ENCODE measurements at places on chromosomes 16 and 17.

DNA sequence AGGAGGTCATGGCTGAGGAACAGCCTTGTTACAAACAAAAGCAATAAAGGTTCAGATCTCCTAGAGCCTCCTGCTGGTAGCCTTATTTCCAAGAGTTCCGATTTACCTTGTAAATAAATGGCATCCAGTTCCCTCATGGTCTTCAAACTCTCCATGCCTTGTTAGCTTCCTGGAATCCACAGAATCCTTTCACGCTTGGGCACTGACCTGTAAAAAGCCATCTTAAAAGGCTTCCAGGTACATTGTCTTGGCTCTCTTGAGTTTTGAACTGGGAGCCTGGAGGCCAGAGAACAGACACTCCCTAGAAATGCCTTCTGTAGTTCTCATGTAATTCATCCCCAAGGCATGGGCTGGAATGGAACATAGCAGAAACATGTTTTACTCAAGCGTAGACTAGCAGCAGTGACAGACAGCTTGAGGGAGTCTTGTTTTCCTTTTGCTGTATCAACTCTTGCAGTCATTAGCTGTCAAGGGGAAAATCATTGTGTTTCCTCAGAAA is 207.9 kb downstream of the SNX29 start:
- DNase-seq, result no peak

DNA sequence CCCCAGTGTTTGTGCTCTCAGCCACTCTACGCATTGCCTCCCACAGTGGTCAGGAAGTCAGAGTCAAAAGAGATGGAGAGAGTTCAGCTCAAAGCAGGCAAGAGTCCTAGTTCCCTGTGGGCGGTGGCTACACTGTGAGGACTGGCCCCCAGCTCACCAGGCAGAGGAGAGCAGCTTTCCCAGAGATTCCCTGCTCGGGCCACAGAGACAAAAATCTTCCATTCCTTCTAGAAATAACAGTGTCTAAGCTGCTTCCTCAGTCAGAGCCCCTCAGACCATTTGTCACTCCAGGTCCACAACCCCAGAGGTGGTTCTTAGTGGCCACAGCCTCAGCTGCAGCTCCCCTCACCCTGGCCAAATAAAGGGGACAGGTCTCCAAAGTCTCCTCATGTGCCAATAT is 263.0 kb upstream of the RPL38 start:
- no peak for DNase-seq

DNA sequence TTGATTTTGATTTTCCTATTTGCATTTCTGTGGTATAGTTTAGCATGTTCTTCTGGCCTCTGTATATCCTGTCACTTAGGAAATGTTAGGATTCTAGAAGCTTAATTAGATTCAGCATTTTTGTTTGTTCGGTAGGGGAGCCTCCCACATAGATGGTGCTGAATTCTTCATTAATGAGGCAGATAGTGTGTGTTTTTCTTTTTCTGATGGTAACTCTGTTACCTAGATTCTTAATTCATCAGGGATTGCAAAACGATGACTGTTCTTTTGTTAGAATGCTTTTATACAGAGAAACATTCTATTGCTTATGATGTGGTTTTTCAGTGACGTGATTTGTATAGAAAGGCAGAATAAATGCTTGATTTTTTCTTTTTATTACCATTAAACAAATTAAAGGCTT is 19.0 kb downstream of the BANP start:
- no peak for DNase-seq

- peak; percentile 12 for DNase-seq
These were observed 15.0 kb downstream of the MYH13 start for GRCh38 chr17:10357768-10358167.

GRCh38 chr16:9406038-9406712 is 314.7 kb downstream of the HAPSTR1 start:
- DNase-seq, result no peak

DNA sequence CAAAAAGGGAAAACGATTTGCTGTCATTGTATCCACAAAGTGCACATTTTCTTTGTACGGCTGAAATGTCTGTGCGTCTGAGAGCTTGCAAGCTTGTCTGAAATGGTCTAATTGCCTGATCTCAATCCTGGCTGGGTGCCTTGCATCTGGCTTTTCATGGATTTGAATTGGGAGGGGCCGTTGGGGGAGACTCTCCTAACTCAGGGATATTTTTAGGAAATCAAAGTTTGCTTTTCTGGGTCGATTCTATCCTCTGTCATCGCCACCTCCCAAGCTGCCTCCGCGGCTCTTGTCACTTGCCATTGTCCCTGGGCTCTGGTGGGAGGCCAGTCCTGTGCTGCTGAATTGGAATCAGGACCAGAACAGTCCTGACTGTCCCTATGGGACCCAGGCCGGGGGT is 33.3 kb upstream of the MGAT5B start:
- DNase-seq, result no peak

GRCh38 chr17:35191001-35191695 is 3.0 kb downstream of the SLC35G3 start:
- DNase-seq, result no peak

DNA sequence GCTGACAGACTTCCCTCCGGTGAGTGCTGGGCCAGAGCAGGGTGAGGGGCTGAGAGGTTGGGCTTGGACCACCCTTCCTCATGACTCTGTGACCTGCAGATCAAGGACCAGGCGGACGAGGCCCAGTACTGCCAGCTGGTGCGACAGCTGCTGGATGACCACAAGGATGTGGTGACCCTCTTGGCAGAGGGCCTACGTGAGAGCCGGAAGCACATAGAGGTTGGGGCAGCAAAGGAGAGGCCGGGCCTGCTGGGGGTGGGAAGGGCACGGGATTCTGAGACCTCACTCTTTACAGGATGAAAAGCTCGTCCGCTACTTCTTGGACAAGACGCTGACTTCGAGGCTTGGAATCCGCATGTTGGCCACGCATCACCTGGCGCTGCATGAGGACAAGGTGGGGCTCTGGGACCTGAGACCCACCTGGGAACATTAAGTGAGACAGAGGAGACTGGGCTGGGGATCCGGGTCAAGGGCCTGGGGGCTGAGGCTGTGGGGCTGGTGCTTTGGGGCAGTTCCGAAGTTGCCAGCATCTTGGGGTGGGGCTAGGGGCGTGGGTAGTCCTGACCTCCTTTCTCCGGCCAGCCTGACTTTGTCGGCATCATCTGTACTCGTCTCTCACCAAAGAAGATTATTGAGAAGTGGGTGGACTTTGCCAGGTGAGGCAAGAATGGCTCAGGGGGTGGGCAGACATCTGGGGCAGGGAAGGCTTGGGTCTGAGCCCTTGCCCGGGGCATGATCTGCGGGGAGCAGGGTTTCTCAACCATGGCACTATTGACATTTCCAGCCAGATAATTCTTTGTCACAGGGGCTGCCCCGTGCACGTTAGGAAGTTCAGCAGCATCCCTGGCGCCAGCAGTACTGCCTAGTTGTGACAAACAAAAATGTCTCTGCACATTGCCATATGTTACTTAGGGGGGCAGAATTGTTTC is 2.2 kb downstream of the BCKDK start:
- DNase-seq, result no peak

DNA sequence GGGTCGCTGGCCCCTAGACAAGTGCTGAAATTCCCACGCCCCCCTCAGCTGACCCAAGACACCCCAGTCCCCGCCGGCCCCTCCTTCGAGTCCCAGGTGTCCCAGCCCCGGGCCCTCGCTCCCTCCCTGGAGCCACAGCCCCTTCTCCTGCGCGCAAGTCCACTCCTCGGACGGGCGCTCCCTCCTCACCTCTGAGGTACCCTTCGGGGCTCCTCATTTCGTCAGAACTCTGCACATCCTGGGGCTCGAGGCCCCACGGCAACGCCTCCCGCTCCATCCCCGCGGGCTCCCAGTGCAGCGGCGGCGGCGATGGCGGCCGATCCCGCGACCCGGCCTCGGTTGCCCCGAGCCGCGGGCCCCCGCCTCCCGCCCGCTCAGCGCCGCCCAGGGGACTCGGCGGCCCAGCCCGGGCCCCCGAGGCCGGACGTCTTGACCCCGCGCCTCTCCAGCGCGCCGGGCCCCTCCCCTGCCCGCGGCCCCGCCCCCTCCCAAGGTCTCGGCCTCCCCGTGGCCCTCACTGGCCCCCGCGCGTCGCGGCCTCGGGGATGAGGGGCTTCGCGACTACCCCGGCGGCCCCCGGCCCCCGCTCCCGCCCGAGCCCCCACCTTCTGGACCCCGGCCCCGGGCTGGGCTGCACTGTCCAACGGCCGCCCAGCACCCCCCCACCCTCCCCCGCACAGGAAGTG is at the start of gene ZNF768:
Gene ZNF768, minus strand, starts transcription at position 430 of the 686 bp plus-strand sequence. Its CDS starts 153 bp downstream, at position 277.
- peak; percentile 44 for DNase-seq

DNA sequence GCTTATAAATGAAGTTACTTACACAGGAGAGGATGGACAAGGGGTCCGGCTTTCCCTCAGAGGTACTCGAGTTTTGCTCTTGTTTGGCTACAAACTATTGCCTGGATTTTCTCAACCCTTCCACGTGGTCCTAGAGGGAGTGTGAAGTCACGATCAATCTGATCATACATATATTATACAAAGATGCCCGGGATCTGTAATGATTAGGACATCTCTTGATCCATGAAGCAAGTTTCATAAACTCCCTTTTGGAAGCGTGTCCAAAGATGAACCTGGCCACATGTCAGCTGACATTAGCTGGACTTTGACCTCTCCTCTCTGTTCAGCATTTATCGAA is 2.3 kb upstream of the CDH11 start:
- DNase-seq, result no peak

DNA sequence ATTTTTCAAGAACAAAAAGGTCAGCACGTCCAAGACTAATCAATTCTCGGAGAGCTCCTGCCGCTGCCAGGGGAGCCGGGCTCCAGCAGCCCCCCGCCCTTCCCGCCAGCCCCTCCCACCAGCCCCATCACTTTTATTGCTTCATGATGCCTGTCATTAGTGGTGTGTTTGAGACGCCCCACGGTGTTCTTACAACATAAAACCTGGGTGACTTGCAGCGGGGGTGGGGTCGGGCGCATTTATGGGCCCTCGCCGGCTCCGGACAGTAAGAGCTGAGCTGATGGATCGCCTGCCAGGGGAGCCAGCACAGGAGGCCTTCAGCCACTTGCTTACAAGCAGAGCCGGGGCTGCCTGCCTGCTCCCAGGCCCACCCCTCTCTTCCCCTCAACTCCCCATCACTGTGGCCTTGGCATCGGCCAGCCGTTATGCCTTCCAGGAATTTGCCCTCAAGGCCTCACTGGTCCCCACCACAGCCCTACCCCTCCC is 82.9 kb upstream of the CBX4 start:
- DNase-seq, result no peak

GRCh38 chr16:89860747-89861304 is 12.6 kb upstream of the TCF25 start:
- DNase-seq, result peak; percentile 95

DNA sequence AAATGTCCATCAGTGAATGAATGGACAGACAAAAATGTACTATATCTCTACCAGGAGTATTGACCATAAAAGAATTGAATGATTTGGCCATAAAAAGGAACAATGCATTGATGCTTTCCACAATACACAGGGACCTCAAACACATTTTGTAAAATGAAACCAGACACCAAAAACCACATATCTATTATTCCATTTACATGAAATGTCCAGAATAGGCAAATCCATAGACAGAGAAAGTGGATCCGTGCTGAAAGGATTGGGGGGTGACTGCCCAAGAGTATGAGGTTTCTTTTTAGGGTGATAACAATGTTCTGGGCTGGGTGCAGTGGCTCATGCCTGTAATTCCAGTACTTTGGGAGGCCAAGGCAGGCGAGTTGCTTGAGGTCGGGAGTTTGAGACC is 6.9 kb upstream of the LITAF start:
- no peak for DNase-seq

DNA sequence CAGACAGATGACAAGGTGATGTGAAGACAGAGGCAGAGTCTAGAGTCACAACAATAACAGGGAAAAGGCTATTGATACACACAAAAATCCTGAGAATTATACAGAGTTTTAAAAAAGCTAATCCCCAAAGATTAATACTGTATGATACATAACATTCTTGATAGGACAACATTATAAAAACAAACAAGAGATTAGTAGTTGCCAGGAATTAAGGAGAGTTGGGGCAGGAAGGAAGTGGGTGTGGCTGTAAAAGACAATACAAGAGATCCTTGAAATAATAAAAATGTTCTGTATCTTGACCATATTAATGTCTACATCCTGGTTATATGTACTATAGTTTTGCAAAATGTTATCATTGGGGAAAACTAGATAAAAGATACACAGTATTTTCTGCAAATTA is 309.5 kb upstream of the PMFBP1 start:
- no peak for DNase-seq

- DNase-seq, result no peak
These were observed 46.2 kb downstream of the MIS12 start for GRCh38 chr17:5532581-5532980.

DNA sequence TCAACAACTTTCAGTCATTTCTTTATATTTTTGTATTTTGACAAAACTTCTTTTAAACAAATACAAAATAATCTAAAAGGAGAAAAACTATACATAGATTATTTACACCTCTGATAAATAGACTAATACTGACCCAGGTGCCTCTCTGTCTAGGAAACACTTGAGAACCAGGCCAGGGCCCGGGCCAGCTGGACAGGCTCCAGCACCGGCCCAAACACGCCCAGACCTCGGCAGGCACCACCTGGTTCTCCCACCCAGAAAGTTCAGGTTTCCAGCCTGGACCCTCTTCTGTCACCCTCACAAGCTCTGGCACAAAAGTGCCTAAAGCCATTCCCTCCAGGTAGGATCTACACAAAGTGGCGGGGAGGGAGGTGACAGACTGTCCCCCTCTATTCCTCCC is 97.0 kb upstream of the DNAH17 start:
- DNase-seq, result no peak

GRCh38 chr16:54268340-54268739 is 18.2 kb downstream of the IRX3 start:
- no peak for DNase-seq

DNA sequence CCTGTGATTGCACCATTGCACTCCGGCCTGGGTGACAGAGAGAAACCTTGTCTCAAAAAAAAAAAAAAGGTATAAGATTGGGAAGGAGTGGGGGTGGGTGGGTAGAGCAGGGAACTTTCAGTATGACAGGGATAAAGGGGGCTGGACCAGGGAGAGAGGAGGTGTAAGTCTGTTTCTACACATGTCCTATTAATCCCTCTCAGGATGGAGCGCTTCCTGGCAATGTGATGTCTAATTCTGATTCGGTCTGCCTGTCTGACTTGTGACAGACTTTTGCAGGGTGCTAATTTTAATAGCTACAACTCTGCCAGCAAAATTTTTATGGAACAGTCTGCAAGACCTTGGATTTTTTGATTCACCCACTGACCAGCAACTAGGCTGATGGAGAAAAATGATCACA is 53.8 kb upstream of the SLC25A19 start:
- DNase-seq, result no peak

GRCh38 chr16:55081622-55082590 is 151.2 kb downstream of the IRX5 start:
- DNase-seq, result no peak

DNA sequence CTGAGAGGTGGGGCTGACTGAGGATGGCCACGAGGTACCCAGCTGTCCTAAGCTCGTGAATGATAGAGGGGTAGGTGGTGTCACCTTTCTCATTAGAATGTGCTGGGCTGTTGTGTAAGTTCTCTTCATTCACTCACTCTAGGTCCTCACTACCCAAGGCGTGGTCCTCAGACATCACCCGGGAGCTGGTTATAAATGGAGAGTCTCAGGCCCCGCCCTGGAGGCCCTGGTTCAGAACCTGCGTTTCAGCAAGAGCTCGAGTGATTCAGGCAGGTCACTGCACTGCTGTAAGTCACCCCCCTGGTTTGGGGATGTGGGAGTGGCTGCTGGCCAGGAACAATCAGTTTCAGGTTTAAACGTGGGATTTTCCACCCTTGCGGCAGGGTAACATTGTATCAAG is 139.8 kb downstream of the FOXL1 start:
- DNase-seq, result no peak

GRCh38 chr16:84933774-84934631 is 77.3 kb downstream of the ZDHHC7 start:
- DNase-seq, result no peak

GRCh38 chr16:70398177-70398743 is 40.6 kb downstream of the ST3GAL2 start:
- no peak for DNase-seq

- DNase-seq, result no peak
These were observed 183.3 kb downstream of the LGALS9B start for GRCh38 chr17:20284022-20284421.

All from T47D (cell line).